ENCODE measurements at places on chromosomes 7 and 10.

- DNase-seq = no peak
Observed at GRCh38 chr7:55774327-55775050, 88.1 kb downstream of the SEPTIN14 start.

DNA sequence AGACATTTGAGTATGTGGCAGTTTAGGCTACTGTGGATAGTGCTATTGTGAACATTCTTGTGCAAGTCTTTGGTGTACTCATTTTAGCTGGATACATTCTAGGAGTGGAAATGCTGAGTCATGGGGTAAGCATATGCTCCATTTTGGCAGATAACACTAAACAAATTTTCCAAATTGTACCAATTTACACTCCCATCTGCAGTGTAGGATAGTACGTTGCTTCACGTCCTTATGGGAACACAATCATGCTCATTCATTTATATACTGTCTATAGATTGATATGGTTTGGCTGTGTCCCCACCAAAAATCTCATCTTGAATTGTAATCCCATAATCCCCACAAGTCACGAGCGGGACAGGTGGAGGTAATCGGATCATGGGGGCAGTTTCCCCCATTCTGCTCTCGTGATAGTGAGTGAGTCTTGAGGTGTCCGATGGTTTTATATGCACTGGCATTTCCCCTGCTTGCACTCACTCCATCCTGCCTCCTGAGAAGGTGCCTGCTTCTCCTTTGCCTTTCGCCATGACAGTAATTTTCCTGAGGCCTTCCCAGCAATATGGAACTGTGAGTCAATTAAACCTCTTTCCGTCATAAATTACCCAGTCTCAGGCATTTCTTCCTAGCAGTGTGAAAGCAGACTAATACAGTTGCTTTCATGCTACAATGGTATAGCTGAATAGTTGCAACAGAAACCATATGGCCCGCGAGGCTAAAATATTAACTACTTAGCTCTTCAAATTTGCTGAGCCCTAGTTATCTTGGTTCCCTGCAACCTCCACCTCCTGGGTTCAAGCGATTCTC is 25.6 kb downstream of the RNF216 start:
- DNase-seq = no peak

DNA sequence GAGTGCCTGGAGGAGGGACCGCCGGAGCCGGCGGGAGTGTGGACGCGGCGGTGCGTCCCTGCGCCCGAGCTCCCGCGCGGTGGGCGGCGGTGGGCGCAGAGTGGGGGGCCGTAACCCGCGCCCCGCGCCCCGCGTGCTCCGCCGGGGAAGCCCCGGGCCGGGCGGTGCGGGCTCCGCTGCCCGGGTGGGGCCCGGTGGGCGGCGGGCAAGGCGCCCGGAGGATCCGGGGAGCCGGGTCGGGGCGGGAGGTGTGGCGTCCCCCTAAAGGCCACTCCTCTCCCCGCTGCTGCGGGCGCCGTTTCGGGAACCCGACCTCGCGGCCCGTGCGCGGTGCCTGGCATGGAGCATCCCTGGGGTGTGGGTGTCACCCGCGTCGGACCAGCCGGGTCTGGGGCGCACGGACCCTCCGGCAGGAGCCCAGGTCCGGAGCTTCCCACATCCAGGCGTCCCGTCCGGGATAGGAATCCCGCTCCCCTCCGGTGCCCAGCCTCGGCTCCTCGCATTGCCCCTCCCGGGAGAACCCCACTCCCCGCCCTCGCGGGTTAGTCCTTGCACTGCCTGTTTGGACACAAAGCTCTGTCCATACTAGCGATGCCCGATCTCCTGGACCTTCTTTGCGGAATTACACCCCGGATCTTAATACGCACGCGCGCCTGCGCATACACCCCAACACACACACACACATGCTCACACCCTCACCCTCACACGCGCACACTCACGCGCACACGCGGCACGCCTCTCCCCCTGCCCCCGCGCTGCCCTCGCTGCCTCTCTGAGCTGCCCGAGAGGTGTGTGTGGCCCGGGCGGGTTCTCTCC is 723 bp downstream of the MTURN start:
- peak; percentile 59 for DNase-seq

- no peak for DNase-seq
Observed at GRCh38 chr7:128014811-128015210, 16.4 kb downstream of the LRRC4 start.

DNA sequence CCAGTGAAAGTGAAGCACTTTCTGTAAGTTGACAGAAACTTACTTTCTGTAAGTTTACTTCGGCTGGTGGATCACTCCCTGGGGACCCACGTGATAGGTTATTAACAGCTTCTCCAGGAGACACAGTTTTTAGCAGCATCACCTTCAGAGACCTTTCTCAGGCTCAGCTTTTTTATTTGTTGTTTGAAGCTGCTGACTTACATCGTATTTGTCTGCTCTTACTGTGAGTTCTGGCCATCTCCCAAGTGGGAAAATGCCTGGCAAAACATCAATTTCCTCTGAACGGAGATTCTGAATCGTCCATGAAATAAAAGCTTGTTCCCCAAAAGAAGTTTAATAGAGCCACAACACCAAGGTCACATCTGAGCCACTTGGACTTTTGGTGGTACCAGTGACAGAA is 178.7 kb upstream of the PODXL start:
- no peak for DNase-seq

DNA sequence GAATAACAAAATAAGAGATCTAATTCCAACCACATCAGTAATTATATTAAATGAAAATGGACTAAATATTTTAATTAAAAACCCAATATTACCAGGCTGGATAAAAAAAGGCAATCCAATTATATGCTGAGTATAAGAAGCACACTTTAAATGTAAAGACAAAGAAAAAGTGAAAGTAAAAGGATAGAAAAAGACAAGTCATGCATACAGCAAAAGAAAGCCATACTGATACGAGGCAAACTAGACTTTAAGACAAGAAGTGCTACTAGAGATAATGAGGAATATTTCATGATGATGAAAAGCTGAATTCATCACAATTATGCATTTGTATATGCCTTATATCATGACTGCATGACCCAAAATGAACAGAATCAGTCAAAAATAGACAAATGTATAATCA is 628.6 kb downstream of the PHTF2 start:
- no peak for DNase-seq

- no peak for DNase-seq
Observed at GRCh38 chr10:104688251-104689042, 47.4 kb downstream of the SORCS3 start.

DNA sequence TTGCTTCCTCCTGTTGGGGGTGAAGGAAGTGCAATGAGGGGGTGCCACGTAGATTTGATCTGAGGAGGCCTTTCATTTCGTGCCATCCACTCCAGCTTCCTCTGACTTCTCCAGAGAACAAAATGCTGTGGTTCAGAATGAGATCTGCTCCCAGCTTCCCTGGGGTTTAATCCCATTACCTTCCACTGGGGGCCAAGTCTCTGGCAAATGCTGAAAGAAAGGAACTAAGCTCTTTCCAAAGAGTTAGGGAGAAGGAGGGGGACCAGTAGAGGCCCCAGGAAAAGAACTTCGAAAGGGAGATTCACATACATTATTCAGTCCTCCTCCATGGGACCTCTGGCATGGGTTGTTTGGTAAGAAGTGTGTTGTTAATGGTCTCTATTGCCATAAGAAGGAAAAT is 727.0 kb downstream of the TYW1 start:
- no peak for DNase-seq

DNA sequence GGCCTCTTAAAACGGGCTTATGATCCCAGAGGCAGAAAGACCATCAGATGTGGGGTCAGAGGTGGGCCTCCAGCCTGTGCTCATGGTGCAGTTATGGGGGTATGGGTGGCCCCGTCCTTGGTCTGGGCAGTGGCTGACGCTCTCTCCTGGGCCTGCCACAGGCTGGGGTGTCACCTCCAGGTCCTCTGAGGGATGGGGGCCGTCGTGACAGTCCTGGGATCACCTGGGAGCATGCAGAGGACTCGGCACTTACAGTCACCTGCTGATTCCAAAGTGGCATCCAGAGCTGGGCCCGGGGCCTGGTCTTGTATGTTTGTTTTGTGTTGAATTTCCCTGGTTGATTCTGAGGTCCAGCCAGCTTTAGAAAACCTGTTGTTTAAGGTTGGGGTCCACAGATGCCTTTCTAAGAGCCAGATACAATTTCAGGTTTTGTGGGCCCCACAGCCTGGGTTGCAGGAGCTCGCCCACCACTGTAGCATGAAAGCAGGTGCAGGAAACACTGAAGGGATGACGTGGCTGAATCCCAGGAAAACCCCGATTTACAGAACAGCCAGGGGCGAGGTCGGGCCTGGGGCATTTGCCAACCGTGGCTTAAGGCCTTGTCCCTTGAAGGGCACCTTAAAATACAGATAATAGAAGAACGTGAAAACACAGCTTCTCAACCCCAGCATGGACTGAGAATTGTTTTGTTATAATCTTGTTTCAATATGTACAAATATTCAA is 170.7 kb upstream of the PPP2R2D start:
- DNase-seq = no peak

GRCh38 chr10:120131183-120131582 is 238.7 kb downstream of the SEC23IP start:
- DNase-seq = no peak

- no peak for DNase-seq
Observed at GRCh38 chr10:33669904-33670303, 335.4 kb upstream of the NRP1 start.

- no peak for DNase-seq
Observed at GRCh38 chr10:115335366-115335765, 242.2 kb downstream of the ATRNL1 start.

DNA sequence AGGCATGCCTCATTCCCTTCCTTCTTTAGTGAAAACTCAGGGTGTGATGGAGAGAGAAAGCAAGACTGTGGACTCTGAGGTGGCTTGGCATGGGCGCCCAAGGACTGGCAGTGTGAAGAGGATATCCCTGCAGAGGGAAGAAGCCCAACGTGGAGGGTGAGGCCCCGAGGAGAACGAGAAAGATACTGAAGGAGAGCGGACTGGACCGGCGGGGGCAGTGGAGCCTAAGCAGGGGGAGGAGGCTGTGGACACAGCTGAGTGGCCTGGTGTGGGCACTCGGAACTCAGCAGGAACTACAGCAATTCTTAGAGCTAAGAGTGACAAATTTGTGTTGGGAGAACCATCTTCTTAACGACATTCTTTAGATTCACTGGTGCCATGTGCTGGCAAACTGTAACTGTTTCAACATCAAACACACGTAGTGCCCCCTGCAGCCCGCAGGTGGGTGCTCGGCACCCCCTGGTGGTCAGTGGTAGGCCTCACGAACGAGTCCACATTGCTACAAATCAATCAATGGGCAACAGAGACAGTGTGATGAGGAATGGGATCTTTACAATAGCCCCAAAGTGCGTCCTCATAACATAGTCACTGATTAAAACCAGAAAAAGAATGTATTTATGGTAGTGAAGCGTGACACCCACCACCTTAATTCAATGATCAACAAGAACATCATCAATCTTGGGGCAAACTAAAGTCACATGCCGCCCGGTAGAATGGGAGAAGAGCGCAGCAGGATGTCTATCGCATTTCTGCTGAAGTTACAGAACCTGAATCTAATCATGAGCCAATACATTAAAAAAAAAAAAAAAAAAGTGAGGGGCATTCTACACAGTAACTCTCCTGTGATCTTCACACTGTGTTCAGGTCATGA is 2.0 kb upstream of the SFTPA1 start:
- DNase-seq = peak; percentile 27

DNA sequence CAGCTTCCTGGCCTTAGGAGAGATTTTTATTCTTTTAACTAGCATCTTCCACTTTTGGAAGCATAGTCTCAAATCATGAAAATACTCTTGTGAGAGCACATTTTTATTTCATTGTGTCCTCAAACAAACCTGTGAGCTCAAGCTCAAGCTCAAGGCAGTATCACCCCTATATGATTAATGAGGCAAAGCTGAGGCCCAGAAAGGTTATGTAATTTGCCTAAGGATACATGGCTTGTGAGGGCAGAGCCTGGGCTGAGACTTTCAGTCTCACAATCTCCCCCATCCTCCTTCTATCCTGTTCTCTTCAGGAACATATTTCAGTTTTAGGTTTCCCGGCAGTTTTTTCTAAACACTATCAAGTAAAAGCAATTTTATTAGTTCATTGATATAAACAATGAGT is 359.5 kb downstream of the PTEN start:
- no peak for DNase-seq

DNA sequence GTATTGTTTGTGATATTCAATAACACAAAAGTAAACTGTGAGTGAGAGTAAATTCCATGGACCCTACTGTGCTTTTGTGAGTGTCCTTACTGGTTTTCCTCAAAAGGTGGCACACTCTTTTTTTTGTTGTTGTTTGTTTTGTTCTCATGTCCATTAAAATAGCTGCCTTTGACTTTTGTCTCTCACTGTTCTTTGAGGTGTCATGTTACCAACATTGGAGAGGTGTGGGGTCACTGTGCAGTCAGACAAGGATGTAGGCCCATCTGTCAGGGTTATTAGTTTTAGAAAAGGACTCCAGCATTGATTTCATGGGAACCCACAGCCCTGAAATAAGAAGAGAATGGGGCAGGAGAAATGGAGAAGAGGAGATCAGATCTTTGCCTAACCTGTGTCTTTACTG is 383.1 kb downstream of the SORCS3 start:
- DNase-seq = no peak

DNA sequence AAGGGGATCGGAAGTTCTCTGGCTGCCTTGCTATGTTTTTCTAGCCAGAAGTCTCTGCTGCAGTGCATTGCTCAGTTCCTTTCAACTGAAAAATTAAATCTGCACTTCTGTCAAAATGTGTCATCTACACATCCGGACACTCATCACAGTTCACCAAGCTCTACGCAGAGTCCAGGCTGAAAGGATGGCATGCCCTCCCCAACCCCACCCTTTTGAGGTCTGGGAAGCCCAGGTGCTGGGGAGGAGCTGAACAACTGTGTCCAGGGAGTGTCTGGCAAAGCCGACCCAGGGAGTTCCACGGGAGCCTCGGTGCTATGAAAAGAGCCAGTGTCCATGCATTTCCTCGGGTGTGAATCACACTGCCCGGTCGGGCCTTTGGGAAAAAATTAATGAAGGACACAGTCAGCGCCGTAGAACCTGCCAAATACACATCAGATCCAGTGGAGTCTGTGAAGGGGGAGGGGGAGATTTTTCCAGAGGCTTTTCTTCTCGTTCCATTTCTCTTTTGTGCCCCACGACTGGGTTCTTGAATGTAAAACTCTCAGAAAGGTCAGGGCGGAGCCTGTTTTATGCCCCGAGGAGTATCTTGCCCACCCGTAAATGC is 757 bp upstream of the PALS2 start:
- no peak for DNase-seq

All from CD14-positive monocyte (primary cell).